ENCODE measurements at places on chromosomes 1 and 21.
A peak's percentile ranks its signal among the peaks of the same experiment; 100 is the strongest.

DNA sequence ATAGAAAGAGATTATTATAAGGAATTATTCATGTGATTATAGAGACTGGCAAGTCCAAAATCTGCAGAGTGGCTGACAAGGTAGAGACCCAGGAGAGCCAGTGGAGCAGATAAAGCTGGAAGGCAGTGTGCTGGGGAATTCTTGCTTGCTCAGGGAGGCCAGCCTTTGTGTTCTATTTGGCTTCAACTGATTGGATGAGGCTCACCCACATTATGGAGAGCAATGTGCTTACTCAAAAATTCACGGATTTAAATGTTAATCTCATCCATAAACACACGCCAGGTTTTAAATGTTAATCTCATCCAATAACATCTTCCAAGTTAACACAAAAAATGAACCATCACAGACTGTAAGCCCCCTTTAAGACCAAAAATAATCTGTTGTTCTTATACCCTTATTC is 30.2 kb upstream of the PHGDH start:
- no peak for DNase-seq

DNA sequence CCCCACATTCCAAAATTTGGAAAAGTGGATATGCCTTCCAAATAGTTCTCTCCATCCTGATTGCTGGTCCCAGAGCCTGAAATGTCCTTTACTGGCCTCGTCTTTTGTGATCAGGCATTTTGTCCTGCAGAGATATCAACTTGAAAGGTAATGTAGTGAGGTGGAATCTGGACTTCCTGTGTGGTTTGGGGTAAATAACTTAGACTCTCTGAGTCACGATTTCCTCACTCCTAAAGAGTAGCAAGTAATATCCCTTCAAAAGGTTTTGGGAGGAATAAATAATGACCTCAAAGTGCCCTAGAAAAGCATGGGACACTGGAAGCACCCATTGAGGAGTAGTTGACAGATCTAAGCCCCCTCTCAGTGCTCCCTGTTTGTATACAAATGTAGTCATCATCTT is 426.6 kb downstream of the OMA1 start:
- DNase-seq, result no peak

GRCh38 chr1:6352138-6352563 is 41.4 kb downstream of the ACOT7 start:
- DNase-seq, result no peak

- DNase-seq, result no peak
Measured at GRCh38 chr1:75396745-75397144, 214.2 kb downstream of the SLC44A5 start.

DNA sequence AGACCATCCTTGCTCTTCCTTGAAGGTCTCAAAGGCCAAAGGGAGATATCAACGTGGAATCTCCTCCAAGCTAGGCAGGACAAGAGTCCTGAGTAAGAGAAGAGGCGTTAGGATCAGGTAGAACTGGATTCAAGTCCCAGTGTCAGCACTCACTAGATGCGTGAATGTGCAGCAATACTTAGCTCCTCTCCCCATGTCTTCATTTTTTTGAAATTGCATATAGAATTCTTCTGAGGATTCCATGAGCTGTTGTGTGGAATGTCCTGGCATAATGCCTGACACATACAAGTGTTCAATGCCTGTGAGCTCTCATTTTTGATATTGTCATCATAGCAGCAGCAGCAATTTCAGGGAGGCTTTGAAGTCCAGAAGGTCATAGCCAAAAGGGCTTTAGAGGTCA is 333.2 kb downstream of the KCNH1 start:
- no peak for DNase-seq

DNA sequence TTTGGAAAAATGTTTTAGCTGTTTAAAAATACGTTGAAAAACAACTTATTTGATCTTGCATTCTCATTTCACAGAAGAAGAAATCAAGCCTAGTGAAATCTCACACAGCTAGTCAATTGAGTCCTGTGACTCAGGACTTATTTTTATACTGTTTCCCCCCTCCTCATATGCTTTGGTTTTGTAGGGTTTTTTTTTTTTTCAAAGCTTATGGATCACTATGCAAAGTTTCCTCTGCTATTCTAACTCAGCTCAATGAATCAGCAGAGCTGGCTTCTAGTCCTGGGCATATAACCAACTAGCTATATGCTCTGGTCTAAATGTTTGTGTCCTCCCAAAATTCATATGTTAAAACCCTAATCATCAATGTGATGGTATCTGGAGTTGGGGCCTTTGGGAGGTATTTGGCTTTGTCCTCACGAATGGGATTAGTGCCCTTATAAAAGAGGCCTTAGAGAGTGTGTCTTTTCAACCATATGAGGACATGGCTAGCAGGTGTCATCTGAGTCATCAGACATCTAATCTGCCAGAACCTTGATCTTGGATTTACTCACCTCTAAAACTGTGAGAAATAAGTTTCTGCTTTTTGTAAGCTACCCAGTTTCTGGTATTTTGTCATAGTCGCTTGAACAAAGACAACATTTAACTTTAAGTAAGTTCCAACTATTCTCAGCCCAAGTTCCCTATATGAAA is 317.2 kb upstream of the C1orf87 start:
- DNase-seq, result no peak

- DNase-seq, result peak; percentile 92
Measured at GRCh38 chr21:41369920-41370839, 8.4 kb downstream of the MX2 start.

DNA sequence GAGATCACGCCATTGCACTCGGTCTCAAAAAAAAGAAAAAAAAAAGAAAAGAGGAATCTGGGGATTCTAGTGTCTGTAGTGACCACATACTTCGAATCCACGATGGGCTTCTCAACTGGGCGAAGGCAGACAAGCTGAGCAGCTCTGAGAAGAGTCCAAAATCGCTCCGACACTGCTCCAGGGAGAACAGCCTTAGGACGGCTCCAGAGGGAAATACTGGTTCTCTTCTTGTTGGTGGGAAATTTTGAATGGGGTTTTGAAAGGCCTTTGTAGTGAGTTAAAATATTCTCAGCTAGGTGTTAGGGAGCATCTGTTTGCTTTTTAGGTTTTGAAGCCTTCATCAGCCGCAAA is 18.3 kb upstream of the HJV start:
- no peak for DNase-seq

DNA sequence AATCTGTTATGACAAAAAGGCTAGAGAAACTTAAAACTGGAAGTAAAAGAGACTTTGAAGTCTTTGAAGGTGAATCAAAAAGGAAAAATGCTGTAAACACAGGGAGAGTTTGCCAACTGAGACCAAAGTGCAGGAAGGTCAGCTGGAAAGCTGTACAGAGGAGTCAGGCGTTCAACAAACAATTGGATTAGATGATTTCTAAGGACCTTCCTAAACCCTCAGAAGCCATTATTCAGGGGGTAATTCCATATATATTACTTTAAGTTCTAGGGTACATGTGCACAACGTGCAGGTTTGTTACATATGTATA is 156.8 kb downstream of the ZBTB18 start:
- DNase-seq, result no peak

GRCh38 chr1:8862528-8862927 is 16.0 kb downstream of the ENO1 start:
- no peak for DNase-seq

DNA sequence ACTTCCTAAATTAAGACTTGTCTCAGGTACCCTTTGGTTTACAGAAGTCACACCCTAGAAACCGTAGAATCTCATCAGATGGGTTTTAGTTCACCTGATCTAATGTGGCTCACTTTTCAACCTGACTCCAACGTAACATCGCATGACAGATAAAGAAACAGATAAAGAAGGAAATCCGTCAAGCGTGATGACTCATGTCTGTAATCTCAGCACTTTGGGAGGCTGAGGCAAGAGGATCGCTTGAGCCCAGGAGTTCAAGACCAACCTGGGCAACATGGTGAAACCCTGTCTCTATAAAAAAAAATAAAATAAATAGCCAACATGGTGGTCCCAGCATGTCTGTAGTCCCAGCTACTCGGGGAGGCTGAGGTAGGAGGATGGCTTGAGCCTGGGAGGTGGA is 97.3 kb downstream of the SPSB1 start:
- DNase-seq, result no peak

GRCh38 chr1:231951374-231951773 is 324.8 kb downstream of the DISC1 start:
- no peak for DNase-seq

DNA sequence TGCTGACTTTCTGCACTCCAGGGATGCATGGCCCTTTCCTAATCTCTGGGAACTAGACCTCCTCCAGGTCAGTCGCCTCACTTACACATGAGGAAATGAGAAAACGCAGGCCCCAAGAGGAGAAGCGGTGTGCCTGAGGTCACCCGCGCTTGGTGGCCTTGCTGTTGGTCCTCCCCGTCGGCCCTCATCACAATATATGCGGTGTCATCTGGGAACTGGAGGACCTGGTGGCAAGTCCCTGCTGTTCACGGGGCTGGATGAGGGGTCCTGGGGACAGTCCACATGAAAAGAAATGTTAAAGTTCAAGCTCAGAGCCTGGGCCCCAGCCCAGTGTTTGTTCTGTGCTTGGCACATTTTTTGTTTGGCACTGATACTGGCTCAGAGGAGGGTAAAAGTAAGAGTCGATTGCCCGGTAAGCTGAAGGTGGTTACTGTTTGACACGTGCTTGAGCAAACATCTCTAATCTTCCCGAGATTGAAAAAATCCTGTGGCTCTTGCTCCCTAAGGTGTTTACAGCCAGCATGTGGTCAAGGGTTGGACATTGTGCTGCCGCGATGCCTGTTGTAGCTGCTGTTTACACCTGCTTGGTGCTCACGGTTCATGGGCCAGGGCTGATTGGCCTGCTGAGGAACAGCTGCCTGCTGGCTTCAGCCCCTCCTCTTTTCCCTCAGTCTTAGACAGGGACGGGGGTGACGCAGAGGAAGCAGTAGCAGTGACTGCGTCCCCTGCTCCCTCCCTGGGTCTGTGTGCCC is 5.2 kb downstream of the COQ8A start:
- DNase-seq, result no peak

GRCh38 chr1:55127827-55128343 is 87.3 kb downstream of the USP24 start:
- no peak for DNase-seq

GRCh38 chr1:24193046-24193445 is 6.0 kb upstream of the IFNLR1 start:
- DNase-seq, result no peak

- no peak for DNase-seq
Measured at GRCh38 chr1:241957692-241958494, at the start of gene BECN2. TSS of gene BECN2 (plus strand) at chr1:241957767. CDS start at chr1:241957767, 0 bp downstream.

- no peak for DNase-seq
Measured at GRCh38 chr1:245984390-245985155, 522.5 kb downstream of the SMYD3 start.

DNA sequence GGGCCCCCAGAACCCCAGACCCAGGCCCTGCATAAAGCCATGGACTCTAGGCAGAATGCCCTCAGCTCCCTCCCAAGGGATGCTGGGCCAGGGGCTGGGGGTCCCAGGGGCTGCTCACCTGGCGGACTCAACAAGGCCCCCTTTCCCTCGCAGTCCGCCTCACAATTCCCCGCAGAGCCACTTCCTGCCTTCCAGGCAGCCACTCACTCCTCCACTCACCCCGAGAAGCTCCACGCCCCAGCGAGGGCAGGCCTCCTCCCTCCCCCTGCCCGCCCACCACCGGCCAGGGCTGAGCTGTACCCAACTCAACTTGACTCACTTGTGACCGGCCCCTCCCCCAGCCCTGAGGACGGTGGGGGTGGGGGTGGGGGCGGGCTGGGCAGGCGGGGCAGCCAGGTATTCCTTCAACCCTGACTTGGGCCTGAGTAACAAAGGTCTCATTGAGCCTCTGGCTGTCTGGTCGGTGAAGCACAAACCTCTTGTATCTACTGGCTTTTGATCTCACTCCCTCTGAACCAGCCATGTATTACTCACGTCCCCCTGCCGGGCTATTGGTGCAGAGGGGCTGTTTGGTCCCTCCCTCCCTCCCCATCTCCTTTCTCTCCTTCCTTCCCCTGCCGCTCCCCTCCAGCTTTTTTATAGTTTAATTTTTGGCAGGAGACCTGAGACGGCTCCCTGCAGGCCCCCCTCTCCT is 5.9 kb downstream of the BLACAT1 start:
- DNase-seq, result no peak

- DNase-seq, result no peak
Measured at GRCh38 chr21:41956926-41957729, 3.3 kb upstream of the C2CD2 start.

- no peak for DNase-seq
Measured at GRCh38 chr1:58047265-58047858, 499.2 kb downstream of the OMA1 start.

DNA sequence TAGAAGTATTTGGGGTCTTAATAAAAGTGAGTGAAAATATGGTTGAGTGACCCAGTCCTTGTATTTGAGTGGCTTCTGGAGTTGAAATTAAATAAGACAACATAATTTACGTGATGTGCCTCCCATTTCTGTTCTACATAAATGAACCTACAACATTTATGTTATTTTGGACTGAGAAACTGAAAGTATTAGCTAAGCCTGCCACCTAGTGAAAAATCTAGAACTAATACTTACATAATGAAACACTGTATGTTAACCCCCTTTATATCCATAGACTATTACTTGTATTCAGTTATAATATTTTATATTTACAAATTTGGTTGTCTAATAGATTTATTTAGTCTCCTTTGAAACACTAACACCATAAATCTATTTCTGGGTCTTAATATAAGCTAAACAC is 298.9 kb downstream of the KCNT2 start:
- DNase-seq, result no peak

DNA sequence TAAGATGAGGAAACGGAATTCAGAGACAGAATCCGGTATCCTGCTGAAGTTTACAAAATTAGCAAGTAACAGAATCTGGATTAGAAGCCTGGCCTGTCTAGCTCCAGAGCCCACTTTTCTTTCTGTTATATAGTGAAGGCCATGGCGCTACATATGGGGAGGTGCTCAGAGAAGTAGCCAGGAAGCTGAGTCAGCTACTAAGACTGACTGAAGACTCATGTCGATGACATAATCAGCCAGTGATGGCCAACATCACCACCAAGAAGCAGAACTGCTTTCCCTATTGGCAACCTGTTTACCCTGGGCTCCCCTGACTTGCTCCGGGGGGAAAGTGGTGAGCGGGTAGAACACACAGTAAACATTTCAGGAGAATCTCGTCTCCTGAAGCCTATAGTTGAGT is 18.8 kb downstream of the LRRC52 start:
- DNase-seq, result no peak

DNA sequence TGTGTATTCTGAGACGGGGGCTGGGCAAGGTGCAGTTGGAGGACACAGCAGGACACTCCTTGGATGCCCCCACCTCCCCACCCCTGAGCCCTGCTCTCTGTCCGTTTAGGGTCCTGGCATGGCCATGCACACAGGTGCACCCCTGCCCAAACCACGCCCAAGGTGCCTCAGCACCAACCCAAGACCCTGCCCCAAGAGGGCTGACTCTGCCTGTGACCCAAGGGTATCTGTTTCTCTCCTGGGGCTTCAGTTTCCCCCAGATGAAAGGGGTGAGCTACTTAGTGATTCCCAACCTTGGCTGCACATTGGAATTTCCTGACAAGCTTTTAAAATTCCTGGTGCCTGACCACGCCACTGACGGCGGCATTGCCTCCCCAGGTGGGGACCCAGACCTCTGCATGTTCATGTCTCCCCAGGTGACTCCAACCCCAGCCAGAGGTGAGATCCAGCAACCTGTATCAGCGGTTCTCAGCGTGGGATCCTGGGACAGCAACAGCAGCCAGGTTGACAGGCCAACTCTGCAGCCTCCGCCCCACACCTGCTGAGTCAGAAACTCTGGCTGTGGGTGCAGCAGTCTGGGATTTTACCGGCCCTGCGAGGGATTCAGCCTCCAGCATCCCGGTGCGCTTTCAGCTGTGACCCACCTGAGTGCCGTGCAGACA is 483.4 kb downstream of the NPHP4 start:
- DNase-seq, result no peak

Measured in spleen (tissue), 13 donors.